AG09309 (cell line): ENCODE measurements at places on chromosomes 3 and 15.

GRCh38 chr3:126156468-126156867, 23.9 kb downstream of the ALDH1L1 start:
- no peak for DNase-seq

DNA sequence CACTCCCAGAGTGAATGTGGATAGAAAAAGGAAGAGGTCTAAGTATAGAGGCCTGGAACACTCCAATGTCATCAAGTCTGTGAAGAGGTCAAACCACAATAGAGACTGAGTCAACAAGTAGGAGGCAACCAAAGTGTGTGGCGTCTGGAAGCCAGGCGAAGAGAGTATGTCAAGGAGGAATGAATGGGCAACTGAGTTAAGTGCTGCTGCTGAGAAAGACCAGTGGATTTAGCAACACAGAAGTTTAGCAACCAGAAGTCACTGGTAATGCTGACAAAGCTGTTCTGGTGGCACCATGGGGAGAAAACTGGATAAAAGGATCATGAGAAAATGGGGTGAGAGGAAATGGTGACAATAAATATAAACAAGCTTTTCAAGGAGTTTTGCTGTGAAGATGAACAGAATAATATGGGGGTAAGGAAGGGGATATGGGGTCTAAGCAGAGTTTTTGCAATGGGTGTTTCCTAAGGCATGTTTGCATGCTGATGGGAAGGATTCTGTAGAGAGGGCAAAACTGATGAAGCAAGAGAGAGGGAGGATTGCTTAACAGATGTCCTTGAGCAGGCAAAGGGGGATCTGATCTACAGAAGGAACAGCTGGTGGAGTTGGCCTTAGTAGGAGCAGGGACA, 38.4 kb downstream of the PCOLCE2 start:
- peak; percentile 87 for DNase-seq

DNA sequence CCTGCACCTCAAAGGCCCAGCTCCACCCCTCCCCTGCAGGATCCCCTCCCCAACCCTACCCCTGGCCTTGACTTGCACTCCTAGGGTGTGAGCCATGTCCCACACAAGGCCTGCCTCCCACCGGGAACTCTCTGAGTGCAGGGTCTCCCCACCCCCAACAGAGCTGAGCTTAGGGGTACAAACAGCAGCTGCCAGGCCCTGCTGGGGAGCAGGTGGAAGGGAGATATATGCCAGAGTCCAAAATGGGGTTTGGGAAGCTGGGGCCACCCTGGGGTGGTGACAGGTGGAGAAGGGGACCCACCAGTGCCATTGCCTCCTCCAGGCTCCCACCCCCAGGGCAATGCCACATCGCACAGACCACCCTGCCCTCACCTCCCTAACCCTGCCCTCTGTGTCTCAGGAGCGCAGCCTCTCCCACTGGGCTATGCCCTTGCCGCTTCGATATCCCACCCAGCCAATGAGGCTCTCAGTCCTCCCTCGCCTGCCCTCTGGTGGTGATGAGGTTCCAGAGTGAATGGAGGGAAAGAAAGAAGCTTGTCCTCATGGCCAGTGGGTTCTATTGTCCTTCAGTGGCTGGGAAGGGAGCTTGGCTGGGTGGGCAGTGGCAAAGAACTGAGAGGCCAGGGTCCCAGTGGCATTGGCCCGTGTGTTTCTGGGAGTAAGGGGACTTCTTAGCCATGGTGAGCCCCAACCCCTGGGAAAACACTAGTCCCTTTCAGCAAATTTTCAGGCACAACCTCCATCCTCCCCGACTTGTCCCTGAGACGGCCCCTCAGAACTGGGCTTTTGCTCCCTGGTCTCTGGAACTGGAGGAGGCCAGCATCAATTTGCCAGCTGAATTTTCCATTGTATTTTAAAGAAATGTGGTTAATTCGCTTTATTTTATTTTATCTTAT, 46.8 kb downstream of the CYP11A1 start:
- DNase-seq = no peak

GRCh38 chr3:15810702-15811101, 12.9 kb upstream of the ANKRD28 start:
- no peak for DNase-seq

GRCh38 chr3:111936191-111936841, 42.5 kb upstream of the ABHD10 start:
- peak; percentile 74 for DNase-seq

- DNase-seq = no peak
These were observed 5.1 kb downstream of the ACAA1 start for GRCh38 chr3:38131621-38132369.

GRCh38 chr3:170869239-170869590, 780 bp downstream of the RPL22L1 start:
- no peak for DNase-seq

- DNase-seq = no peak
These were observed 575.1 kb downstream of the EPHA3 start for GRCh38 chr3:89682556-89682955.

- DNase-seq = no peak
These were observed 55.2 kb downstream of the TIPARP start for GRCh38 chr3:156729460-156730179.

DNA sequence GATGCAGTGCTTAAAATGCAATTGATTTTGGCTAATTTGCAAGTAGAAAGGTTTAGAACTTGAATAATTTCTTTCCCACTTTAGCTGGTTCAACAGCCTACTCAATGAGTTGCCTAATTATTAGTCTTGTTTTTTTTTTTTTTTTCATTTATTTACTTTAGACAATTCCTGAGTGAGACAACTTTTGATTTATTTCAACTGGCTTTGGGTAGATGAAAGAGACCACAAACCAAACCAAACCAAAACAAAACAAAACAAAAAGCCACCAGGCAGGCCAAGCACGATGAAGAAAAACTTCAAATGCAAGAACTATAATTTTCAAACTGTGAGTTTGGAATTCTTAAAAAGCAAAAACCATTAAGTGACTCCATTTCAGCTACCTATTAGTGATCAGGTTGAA, 469.9 kb downstream of the GBE1 start:
- no peak for DNase-seq

DNA sequence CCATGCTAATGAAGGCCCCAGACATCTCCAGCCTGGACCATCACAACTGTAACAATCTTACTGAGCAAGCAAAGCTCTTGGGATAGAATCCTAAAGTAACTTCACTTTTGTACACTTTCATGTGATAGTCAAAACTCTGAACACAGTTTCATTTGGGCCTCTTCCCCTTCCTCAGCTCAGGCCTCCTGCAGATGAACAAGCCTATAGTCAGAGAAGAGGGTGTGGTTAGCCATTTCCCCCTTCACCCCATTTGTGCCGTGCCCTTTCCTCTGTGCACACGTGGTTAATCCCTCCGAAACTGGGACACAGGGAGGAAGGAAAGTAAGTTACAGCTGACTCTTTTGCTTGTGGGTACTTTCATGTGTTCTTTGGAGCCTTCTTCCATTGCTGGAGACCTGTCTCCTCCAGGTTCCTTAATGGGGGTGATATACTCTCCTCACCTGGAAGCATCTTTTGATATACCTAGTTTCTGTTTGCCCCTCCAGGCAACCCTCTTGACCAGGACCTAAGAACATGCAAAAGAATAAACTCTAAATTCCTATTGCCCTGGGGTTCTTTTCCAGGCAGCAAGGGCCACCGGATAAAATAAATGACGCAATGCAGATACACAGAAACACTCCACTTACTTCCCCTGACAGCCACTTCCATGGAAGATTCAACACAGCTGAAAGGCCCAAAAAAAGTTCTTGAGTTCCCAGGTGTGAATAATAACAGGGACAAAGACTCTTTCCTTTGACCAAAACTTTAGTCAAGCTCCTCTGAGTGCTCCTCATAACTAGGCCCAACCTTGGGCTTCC, 29.6 kb upstream of the CSTA start:
- no peak for DNase-seq

DNA sequence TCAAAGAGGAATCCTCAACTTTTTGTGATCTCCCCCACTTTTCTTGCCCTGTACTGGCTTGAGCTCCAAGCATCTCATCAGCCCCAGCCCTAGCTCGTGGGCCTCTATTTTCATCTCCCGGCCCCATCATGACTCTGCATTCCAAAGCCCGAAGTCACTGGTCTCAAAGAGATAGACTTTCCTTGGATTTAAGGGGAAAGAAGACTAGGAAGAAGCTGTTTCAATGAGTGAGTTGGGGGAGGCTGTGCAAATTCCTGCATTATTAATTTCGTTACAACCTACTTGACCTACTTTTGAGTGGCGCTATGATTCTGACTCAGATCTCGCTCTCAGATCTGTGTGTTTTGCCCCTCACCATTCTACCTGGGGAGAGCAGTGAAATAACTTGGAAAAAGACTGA, 266.6 kb upstream of the TBL1XR1 start:
- no peak for DNase-seq

GRCh38 chr3:58502872-58503271, 11.0 kb downstream of the KCTD6 start:
- no peak for DNase-seq

- no peak for DNase-seq
These were observed 160.8 kb upstream of the LRIG1 start for GRCh38 chr3:66661628-66662027.

- no peak for DNase-seq
These were observed 124.7 kb upstream of the NANOGP8 start for GRCh38 chr15:35209838-35210237.

- no peak for DNase-seq
These were observed 5.1 kb downstream of the RASL12 start for GRCh38 chr15:65062726-65063125.

- no peak for DNase-seq
These were observed 51.7 kb upstream of the SLC4A7 start for GRCh38 chr3:27535809-27536392.

- DNase-seq = no peak
These were observed 5.0 kb downstream of the SLC28A1 start for GRCh38 chr15:84889313-84889990.

DNA sequence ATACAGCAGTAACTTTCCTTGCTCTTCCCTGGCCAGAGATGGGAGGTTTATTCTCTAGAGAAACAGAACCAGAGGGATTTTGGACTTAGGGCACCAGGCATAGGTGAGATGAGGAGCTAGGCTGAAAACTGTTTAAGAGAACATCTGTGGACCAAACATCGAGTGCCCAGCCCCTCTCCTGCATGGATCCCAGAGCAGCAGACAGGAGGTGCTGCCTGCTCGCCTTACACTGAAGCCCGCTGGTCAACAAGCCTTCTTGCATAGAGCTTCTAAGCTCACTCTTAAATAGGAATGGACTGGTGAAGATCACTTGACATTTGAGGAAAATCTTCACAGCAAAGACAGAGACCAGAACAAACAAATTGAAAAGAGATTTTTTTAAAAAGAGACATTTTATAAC, 41.2 kb downstream of the PARP15 start:
- no peak for DNase-seq

- DNase-seq = no peak
These were observed 41.4 kb downstream of the SNAPC5 start for GRCh38 chr15:66456211-66456610.

DNA sequence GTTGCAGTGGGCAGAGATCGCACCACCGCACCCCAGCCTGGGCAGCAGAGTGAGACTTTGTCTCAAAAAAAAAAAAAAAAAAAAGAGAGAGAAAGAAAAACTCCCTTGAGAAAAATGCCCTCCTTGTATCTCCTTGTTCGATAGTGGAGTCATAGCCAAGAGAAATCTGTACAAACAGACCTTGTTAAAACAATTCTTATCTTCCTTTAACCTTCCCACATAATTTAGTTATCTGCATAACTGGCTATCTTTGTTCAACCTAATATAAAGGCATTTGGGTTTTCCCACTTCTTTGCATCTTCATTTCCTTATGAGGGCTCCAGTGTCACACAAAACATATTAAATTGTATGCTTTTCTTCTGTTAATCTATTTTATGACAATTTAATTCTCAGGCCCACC, 65.1 kb upstream of the ATP11B start:
- no peak for DNase-seq

DNA sequence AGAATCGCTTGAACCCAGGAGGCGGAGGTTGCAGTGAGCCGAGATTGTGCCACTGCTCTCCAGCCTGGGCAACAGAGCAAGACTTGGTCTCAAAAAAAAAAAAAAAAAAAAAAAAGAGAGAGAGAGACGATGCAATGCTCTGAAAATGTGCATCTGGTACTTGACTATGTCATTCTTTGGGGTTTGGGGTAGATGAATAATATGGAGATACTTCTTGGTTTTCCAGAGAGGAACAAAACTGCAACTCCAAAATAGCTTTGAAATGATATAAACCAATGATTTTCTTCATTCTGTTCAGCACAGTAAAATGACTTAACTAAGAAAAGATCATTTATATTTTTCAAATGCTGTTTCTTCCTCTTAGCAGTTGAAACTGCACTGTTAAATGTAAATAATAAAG, 158.9 kb downstream of the ISL2 start:
- DNase-seq = no peak

DNA sequence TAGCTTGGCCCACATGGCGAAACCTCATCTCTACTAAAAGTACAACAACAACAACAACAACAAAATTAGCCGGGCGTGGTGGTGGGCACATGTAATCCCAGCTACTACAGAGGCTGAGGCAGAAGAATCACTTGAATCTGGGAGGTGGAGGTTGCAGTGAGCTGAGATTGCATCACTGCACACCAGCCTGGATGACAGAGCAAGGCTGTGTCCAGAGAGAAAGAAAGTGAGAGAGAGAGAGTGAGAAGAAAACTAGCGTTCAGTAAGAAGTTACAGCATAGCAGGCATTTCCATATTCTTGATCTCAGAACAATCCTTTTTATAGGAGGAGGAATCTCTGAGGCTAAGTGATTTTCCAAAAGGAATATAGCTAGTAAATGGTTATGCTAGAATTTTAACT, 1076.1 kb downstream of the AGBL1 start:
- no peak for DNase-seq

DNA sequence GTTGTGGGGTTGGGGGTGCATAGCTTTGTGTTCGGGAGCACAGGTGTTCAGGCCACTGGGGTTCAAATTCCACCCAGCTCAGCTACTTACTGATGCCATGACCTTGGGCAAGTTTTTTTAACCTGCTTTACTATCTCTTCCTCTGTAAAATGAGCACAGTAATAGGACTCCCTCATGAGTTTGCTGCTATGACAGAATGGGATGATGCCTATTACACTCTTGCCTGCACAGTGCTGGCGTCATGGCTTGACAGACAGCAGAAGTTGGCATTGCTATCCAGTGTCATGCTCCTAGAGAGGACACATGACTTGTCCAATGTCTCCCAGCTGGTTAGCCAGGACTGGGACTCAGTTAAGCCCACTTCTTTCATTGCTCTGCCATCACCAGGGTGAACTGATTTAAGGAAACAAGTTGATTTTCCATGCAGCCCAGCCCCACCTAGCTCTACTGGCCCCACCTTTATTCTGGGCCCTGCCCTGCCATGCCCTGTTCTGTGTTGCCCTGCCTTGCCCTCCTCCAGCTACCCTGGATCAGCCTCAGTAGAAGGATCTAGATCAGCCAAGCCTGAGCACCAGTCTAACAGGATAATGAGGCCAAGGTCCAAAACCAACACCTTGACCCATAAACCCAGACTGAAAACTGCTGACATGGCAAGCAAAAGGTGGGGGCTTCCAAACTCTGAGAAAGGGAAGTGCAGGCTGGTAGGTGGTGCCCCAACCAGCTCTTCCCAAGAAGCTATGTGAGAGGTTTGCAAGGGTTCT, 155.8 kb upstream of the ATP11B start:
- DNase-seq = no peak
